HL-60 (cell line): ENCODE measurements at places on chromosomes 4 and X.

GRCh38 chr4:55069248-55069647 is 56.1 kb downstream of the KDR start:
- no peak for DNase-seq

GRCh38 chr4:26819478-26820095 is 41.1 kb upstream of the STIM2 start:
- no peak for DNase-seq

DNA sequence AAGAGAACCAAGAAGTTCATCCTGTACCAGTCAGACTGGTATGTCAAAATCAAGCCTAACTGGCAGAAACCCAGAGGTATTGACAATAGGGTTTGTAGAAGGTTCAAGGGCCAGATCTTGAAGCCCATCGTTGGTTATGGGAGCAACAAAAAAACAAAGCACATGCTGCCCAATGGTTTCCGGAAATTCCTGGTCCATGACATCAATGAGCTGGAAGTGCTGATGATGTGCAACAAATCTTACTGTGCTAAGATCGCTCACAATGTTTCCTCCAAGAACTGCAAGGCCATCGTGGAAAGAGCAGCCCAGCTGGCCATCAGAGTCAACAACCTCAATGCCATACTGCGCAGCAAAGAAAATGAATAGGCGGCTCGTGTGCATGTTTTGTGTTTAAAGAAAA is 172.7 kb upstream of the MED14 start:
- no peak for DNase-seq

DNA sequence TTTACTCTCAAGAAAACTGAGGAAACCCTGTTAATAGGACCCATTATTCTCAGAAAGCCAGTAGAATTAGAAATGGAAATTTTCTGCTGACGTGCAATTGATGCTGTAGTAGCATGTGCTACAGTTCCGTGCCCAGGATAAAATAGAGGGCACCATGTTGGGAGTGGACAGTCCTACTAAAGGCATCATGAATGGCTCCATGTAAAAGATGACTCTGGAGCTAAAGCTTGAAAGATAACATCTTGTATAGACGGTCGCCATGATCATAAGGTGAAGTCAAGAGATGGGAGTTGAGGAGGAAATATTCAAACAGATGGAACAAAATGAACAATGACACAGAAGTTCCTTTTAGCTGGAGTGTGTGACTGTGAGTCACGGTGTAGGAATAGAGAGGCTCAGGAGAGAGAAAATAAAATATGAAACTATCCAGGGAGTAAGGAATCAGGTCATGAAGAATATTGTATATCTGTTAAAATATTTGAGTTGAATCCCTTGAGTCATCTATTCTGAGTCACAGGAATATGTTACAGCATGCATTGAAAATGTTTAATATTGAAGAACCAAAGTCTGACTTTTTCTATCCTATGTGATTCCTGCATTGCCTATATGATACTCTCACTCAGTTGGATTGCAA is 31.8 kb downstream of the ANXA10 start:
- DNase-seq: no peak

- DNase-seq: peak; percentile 38
These were observed 28.3 kb downstream of the ZFYVE28 start for GRCh38 chr4:2390146-2390545.

- no peak for DNase-seq
These were observed 50.8 kb downstream of the LRP2BP start for GRCh38 chr4:185344743-185345538.

GRCh38 chr4:187006189-187006618 is 282.5 kb upstream of the FAT1 start:
- DNase-seq: no peak

DNA sequence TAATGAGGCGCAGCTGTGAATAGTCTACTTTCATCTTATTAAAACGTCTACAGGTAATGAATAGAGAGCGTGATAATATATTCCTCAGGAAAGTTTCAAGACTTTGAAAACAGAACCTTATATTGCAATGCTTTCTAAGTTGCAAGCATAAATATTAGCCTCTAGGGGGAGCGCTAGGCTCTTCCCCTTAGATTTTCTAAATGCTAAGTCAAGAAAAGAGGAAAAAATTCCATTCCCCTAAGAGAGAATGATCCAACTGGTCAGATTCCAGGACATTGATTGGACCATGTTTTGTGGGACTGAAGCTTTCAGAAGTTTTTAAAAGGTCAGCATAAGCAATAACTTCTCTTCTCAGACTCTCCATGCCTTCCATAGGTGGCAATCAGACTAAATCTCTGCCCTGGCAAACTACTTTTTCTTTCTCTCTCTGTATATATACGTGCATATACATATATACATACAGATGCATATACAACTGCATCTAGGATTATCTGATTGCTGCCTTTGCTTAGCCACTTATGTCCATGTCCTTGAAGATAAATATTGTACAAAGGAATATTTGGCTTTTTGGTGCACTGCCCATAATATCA is 492.9 kb downstream of the INPP4B start:
- no peak for DNase-seq

DNA sequence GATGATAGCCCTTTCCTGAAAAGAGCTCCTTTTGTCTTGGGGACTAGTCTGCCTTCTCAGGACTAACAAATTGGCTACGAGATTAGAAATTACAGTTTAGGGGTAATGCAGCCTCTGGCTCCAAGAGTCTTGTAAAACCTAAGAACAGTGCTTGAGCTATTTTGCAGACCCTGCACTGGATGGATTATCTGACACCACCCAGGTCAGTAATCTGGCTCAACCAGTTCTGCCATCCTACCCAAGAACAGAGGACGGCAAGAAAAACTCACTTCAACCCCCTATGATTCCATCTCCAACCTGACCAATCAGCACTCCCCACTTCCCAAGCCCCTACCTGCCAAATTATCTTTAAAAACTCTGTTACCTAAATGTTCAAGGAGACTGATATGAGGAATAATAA is 225.1 kb downstream of the FAM47A start:
- no peak for DNase-seq

DNA sequence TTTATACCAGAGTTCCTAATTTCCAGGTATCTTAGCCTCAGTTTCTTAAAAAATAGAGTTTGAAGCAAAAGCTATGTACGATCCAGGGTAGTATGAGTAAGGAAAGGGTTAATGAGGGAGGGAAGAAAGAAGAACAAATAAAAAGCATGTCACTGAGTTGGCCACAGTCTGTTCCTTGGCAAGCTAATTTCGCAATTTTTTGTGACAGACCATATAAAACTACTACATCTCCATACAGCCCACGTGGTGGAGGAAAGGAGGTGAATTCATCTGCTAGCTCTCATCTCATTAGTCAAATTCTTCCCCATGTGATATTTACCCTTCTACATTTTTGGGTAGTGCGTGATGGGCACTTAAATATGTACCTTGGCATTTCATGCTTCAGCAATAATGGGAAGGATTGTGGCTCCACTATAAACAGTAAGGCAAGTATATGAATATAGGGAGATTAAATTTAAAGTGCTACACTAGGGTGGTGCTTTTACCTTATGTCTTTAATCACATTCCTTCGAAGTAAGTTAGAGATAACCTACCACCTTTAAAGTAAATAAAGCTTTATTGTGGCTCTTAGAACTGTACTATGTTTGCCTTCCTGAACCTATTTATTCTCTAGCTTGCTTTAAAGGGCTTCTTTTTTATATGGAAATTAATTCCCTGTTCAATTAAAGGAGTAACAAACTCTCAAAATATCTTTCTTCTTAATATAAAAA is 102.1 kb upstream of the VAMP7 start:
- peak; percentile 26 for DNase-seq

- no peak for DNase-seq
These were observed 6.1 kb downstream of the ACOX3 start for GRCh38 chr4:8434251-8435073.

DNA sequence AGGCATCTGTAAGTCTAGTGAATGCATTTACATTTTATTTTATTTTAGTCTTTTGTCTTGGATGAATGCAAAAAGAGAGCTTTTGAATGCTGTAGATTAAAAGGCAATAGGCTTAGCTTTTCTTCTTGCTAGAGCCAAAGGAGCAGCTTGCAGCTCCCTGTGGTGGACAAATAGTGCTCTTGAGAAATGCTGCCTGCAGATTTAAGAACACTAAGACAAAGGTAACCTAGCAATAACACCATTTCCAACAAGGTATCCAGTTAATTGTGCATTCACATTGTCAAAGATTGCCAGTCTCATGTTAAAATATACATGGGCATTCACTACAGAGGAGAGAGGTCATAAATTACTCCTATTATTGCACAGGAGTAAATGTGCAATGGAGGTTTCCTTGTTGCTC is 859.2 kb upstream of the PRKX start:
- DNase-seq: no peak

DNA sequence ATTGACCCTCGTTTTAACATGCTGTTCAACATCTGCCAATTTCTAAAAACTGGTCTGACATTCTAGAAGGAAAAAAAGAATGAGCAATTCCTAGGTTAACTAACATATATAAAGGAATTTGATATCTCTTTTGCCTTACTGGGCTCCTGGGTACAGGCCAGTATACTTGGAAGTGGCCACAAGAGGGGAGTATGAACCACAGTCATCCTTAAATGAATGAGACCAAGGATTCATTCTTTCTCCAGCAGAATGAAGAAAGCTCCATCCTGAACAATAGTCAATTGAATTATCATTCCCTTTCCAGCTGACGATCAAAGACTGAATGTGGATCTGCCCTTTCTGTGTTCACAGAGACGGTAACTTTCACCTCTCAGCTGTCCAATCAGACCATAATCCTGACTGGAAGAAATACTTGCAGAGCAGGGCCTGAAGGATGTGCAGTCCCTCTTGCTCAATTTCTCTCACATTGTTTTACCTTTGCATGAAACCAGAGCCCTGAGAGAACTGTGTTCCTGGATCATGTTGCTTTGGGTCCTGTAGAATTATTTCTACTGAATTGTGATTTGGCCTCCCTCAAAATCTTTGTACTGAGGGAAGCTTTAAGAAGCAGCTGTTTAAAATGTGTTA is 14.8 kb upstream of the SPARCL1 start:
- no peak for DNase-seq

DNA sequence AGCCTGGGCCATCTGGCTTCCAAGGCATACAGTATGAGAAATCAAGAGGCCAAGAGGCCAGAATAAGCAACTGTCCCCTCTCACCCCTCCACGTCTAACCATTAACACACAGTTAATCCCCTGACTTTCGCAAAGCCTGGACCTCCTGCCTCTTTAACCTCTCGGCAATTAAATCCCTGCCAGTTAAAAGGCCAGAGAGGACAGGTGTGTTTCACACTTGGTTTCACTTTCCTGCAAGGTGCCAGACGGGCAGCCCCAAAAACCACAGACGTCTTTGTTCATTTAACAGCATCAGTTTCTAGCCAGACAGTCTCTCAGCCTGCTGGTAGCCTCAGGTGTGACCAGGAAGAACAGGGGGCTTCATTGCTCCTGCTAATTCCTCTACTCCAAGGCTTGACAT is 91.1 kb upstream of the KIT start:
- DNase-seq: no peak

DNA sequence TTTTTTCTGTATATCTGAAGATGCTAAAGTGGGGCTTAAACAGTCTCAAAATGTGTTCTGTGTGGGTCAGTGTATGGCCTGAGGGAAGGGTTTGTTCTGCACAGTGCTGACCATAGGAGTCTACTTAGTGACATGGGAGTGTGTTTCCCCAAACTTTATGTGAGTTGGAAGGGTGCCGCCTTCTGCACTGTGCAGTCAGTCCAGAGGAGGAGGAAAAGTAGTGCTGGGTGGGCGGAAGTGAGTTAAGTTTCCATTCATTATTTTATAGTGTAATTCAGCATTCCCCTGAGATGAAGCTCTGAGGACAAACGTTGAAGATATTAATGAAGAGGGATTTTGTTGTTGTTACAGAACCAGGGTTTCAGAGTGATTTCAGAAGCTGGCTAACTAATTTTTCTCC is 2.9 kb downstream of the CHST7 start:
- no peak for DNase-seq

GRCh38 chr4:56051029-56051709 is 102.4 kb downstream of the CEP135 start:
- DNase-seq: no peak

- no peak for DNase-seq
These were observed 56.0 kb upstream of the BCLAF3 start for GRCh38 chrX:20046864-20047263.

DNA sequence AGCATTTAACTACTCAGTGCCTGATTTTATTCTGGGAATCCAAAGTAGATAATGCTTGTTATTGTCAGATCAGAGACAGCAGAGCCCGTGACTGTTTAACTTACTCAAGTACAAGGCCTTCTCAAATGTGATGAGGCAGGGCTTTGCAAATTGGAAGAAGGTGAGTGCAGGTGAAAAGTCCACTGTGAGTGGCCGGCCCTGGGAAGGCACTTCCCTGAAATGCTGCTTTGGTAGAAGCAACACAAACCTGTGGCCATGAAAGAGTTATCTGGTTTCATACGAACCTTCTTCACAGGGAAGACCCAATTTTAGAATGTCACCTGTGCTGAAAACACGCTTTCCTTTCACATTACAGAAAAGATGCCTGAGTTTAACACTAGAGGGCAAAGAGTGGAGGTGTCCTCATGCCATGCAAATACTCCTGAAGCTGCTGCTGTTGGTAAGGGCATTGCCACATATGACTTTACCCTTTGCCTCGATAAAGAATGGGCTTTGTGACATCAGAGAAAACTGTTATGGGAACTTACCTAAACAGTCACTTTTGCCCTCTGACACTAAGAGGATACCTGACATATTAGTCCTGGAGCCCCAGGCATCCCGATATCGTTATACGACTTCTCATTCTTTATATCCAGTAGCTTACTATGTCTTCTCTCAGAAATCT is 8.0 kb downstream of the PPARGC1A start:
- no peak for DNase-seq

GRCh38 chr4:25856756-25857155 is 6.0 kb downstream of the SEL1L3 start:
- DNase-seq: no peak

DNA sequence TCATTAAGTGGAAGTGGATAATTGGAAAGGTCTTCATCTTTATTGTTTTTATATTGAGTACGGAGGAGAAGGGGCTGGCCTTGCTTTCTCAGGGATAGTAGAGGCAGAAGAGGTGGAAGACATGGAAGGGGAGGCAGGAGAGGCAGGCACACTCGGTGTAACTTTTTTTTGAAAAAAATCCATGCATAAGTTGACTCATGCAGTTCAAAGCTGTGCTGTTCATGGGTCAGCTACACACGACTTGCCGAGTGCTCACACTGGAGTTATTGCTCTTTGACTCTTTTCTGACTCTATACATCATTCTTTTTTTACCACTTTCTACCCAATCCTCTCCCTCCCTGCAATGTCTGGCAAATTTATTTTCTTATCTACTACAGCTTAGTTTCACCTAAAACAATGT is 158.3 kb upstream of the AADAT start:
- no peak for DNase-seq

DNA sequence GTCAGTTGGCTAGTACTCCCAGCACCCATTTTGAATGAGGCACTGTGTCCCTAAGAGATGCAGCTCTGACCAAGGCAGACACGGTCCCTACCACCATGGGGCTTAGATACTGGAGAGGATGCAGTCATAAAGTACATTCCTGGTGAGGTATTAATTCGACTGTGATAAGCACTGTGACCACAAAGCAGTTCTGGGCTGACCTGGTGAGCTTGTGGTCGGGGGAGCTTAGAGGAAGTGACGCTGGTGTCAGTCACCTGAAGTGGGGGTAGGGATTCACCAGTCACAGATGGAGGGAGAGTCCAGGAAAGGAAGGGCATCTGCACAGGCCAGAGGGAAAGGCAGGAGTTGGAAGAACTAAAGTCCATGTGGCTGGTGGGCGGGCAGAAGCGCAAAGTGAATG is 15.8 kb upstream of the CLTRN start:
- peak; percentile 41 for DNase-seq
